Smooth muscle cell of bladder (primary cell): ENCODE measurements at places on chromosomes 2 and 18. TPM values are rescaled to one million over a fixed set of nuclear protein-coding genes. Genes with fewer than 3 reads are reported as not detected.

The TMEM127 gene
- 11.8 and 17.8 TPM in 2 replicates for total RNA-seq

The FEV gene
- total RNA-seq = not detected in 2 replicates

The KCNIP3 gene
- 0.57 and 1.0 TPM in 2 replicates for total RNA-seq

The THSD7B gene
- total RNA-seq = 0.09 TPM in 1 of 2 replicates, not detected in the other

The KCNG2 gene
- 1.3 and 4.7 TPM in 2 replicates for total RNA-seq

The HOXD13 gene
- total RNA-seq = 0.09 and 0.28 TPM in 2 replicates

The LMAN1 gene
- total RNA-seq = 236 and 279 TPM in 2 replicates
